Karpas-422 (cell line): ENCODE measurements at places on chromosomes 11 and 22.

- H3K36me3 ChIP-seq, result peaks cover 16% of the 10 kb centered on the region; the same call in 1 of the 2 replicates
- H3K27ac ChIP-seq, result no peak overlapping the region
- H3K4me3 ChIP-seq, result no peak overlapping the region
- H3K4me1 ChIP-seq, result peaks cover 12% of the 10 kb centered on the region
- no peaks in the 10 kb centered on the region for H3K27me3 ChIP-seq
- no peak for DNase-seq
Measured at GRCh38 chr22:31870890-31871289, 73.4 kb upstream of the YWHAH start.

- H3K4me1 ChIP-seq, result no peaks in the 10 kb centered on the region
- H3K27me3 ChIP-seq, result no peaks in the 10 kb centered on the region
Measured at GRCh38 chr11:27317751-27318150, 45.3 kb downstream of the CCDC34 start.

- no peak overlapping the region for H3K27ac ChIP-seq
- no peaks in the 10 kb centered on the region for H3K36me3 ChIP-seq
- no peaks in the 10 kb centered on the region for H3K4me1 ChIP-seq
- no peaks in the 10 kb centered on the region for H3K27me3 ChIP-seq
- H3K4me3 ChIP-seq, result no peak overlapping the region
- no peak for DNase-seq
Measured at GRCh38 chr11:30823119-30823518, 237.0 kb upstream of the MPPED2 start.

GRCh38 chr11:15871904-15872626 lies 484.3 kb downstream of the SOX6 start:
- no peaks in the 10 kb centered on the region for H3K27me3 ChIP-seq
- no peak overlapping the region for H3K4me3 ChIP-seq
- no peak for DNase-seq
- H3K4me1 ChIP-seq, result no peaks in the 10 kb centered on the region
- no peaks in the 10 kb centered on the region for H3K36me3 ChIP-seq

DNA sequence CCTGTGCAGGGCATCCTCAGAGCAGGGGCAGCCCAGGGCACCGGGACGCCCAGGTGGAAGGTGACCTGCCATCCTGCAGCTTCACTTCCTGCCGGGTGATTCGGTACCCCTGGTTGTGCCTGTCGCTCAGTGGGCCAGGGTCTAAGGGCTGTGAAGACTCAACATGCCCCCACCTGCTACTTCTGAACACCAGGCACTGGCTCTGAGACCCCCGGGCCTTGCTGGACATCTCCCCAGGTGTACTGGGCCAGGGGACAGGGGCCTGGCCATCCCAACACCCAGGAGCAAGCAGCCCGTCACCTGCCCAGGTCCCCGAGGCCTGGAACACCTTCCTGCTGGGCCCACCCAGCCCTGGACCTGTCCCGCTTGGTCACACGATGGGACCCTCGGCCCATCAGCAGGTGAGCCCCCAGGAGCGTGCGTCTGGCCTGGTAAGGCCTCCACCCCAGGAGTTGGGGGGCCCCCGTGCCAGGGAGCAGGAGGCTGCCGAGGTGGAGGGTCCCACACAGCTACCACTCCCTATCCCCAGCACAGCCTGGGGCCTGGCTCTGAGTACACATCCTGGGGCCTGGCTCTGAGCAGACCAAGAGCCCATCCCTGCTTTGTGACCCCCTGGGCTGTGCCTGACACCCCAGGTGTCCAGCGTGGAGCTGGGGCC lies 3.9 kb upstream of the MUC5B start:
- H3K4me3 ChIP-seq, result no peak overlapping the region
- no peaks in the 10 kb centered on the region for H3K4me1 ChIP-seq
- DNase-seq, result no peak
- no peaks in the 10 kb centered on the region for H3K27me3 ChIP-seq

GRCh38 chr11:65226103-65226442 lies 35.7 kb upstream of the POLA2 start:
- no peak for DNase-seq
- peak overlapping the region; percentile 19; the same call in 1 of the 2 replicates for H3K27ac ChIP-seq
- H3K4me3 ChIP-seq, result peak overlapping the region; percentile 60
- H3K27me3 ChIP-seq, result no peaks in the 10 kb centered on the region

DNA sequence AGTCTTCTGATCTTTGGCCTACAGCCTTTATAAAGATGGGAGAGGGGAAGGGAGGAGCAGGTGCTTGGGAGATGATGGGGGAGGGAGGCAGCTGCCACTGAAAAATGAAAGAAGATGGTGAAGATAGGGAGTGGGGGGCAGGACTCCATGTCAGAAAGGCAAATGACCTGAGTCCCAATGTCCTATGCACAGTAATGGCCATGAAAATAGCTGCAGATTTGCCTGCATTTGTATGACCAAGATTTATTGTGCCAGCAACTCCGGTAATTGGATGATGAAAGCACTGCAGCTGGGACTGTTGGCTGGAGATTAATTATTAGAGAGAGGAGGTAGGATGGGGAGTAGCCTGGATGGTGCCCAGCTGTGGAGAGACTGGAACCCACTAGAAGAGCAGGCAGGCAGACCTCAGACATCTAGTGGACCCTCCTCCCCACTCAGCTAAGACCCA lies 36.1 kb downstream of the NEU3 start:
- H3K4me1 ChIP-seq, result peaks cover 73% of the 10 kb centered on the region
- H3K4me3 ChIP-seq, result no peak overlapping the region
- DNase-seq, result peak; percentile 69
- H3K36me3 ChIP-seq, result 0 out of 2 replicates have a peak, but pooled peaks cover 3% of the 10 kb centered on the region
- H3K27ac ChIP-seq, result peak overlapping the region; percentile 80

DNA sequence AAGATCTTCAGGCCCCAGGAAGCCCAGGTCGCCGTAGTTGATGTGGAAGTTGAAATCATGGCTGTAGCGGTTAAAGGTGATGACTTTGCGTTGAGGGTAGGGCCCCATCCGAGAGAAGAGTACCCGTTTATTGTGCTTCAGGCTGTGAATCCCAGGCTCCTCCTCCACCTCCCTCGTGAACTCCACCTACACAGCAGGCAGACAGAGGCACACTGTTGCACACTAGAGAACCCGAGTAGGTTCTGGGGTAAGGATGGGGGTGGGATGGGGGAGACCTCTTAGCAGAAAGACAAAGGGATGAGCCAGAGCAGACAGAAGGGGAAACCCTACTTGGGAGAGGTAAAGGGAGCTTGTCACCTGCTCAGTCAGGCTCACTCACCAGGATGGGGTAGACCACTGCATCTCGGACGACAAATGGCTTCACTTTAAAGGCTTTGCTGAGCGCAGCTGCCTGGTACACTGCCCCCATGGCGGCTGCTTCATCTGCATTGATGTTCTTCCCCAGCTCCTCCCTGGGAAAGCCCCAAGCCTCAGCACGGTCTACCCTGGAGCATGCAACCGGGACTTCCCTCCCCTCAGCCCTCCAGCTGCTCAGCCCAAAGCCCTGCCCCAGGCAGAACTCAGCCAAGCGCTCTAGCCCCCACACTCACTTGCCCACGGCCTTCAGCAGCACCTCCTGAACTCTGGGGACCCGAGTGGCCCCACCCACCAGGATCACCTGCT lies 5.4 kb downstream of the HYOU1 start:
- no peaks in the 10 kb centered on the region for H3K36me3 ChIP-seq
- DNase-seq, result no peak
- no peaks in the 10 kb centered on the region for H3K27me3 ChIP-seq
- H3K27ac ChIP-seq, result no peak overlapping the region

DNA sequence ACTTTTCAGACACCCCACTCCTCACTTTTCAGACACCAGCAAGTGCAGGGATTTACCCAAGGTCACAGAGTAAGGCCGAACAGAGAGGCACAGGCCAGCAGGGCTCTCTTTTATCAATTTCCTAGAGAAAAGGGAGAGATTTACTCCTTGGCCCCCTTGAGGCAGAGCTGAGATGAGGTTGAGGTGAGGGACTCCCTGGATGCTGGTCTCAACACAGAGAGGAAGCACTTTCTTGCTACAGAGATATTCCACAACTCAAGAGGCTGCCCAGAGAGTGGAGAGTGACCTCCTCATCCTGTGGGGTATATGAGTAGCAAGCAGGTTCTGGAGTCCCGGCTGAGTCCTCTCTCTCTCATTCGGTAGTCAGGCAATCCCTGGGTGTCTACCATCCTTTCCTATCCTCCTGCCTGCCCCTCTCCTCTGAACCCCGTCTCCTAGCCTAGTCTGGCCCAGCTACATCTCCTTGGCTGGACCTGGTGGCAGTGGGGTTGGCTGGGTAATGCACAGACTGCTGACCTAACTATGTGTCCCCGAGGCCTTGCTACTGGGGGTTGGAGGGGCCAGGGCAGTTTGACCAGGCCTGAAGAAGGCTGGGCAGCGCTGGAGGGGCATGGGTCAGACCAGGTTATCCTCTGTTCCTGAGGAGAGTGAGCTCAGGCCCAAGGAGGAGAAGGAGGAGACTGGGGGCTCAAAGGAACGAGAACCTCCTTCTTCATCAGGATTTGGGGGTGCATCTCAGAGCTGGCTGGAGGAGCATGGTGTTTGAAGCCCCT lies 1.8 kb upstream of the ARHGEF17 start:
- peaks cover 14% of the 10 kb centered on the region for H3K4me1 ChIP-seq
- no peak for DNase-seq
- no peaks in the 10 kb centered on the region for H3K36me3 ChIP-seq
- no peak overlapping the region for H3K27ac ChIP-seq
- H3K27me3 ChIP-seq, result no peaks in the 10 kb centered on the region

DNA sequence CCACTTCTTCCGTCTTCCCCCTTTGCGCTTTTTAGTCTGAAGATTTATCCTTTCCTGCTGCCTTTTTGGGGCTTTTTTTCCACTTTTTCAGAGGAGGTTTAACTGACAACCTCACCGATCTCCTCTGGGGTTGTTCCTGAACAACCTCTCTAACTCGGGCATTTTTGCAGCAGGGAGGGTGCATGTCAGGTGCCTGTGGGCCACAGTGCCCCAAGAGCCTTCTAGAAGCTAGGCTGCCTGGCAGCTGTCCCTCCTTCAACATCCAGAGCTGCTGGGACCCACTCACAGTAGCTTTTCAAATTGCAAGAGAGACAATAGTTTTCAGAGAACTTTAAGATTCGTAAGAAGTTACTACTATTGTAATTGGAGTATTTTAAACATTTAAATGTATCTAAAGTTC lies 1112.4 kb upstream of the CNTN5 start:
- no peaks in the 10 kb centered on the region for H3K36me3 ChIP-seq
- no peaks in the 10 kb centered on the region for H3K27me3 ChIP-seq
- DNase-seq, result no peak
- no peaks in the 10 kb centered on the region for H3K4me1 ChIP-seq
- no peak overlapping the region for H3K4me3 ChIP-seq

GRCh38 chr22:19932367-19933206 lies 9.0 kb upstream of the COMT start:
- no peaks in the 10 kb centered on the region for H3K27me3 ChIP-seq
- H3K4me3 ChIP-seq, result no peak overlapping the region
- H3K27ac ChIP-seq, result no peak overlapping the region
- no peaks in the 10 kb centered on the region for H3K4me1 ChIP-seq
- DNase-seq, result no peak

DNA sequence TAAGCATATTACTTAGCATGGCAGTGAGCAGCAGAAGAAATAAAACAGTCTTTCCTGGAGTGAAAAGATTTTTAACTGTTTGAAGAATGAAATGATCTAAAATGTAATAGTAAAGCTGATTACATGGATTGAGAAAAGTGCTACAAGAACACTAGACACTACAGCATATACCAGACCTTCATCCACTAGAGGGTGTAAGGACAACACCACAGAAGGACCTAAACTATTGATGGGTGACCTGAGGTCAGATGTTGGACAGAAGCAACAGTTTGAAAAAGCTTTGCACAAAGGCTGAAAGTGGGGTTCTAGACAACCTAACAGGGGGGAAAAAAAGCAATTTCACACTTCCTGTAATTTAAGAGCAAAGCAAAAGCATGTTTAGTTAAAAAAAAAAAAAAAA lies 97.7 kb downstream of the RBFOX2 start:
- no peaks in the 10 kb centered on the region for H3K27me3 ChIP-seq
- no peaks in the 10 kb centered on the region for H3K36me3 ChIP-seq
- H3K4me1 ChIP-seq, result peaks cover 9% of the 10 kb centered on the region
- no peak overlapping the region for H3K27ac ChIP-seq
- no peak overlapping the region for H3K4me3 ChIP-seq

- H3K27me3 ChIP-seq, result no peaks in the 10 kb centered on the region
- no peak overlapping the region for H3K27ac ChIP-seq
- H3K4me3 ChIP-seq, result no peak overlapping the region
- no peaks in the 10 kb centered on the region for H3K36me3 ChIP-seq
- no peak for DNase-seq
- H3K4me1 ChIP-seq, result no peaks in the 10 kb centered on the region
Measured at GRCh38 chr11:40236526-40236925, 1222.9 kb downstream of the LRRC4C start.

DNA sequence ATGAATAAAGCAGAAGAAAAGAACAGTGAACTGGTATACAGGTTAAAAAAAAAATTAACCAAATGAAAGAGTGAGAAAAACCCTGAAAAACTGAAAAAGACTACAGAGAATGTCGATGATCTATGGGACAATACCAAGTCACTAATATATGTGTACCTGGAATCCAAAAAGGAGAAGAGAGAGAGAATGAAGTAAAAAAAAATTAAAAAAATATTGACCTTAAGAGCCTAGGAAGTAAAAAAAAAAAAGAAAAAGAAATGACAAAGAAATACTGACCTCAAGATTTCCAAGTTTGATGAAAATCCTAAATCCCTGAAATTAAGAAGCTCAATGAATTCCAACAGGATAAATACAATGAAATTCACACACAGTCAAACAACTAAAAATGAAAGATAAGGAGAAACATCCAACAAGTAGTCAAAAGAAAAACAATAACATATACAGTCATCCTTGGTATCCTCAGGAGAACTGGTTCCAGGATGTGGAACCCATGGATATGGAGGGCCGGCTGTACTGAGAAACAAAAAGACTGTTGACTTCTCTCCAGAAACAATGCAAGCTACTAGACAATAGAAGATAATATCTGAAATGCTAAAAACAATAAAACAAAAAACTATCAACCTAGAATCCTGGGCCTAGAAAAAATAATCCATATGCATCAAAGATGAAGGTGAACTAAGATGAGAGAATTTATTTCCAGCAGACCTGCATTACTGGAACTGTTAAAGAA lies 33.5 kb upstream of the SERPIND1 start:
- DNase-seq, result no peak
- no peak overlapping the region for H3K27ac ChIP-seq

GRCh38 chr11:17328871-17329494 lies 22.6 kb upstream of the NCR3LG1 start:
- no peak overlapping the region for H3K27ac ChIP-seq
- peaks cover 17% of the 10 kb centered on the region for H3K4me1 ChIP-seq
- peak; percentile 47 for DNase-seq
- H3K36me3 ChIP-seq, result peaks cover 4% of the 10 kb centered on the region; the same call in 1 of the 2 replicates
- no peak overlapping the region for H3K4me3 ChIP-seq

DNA sequence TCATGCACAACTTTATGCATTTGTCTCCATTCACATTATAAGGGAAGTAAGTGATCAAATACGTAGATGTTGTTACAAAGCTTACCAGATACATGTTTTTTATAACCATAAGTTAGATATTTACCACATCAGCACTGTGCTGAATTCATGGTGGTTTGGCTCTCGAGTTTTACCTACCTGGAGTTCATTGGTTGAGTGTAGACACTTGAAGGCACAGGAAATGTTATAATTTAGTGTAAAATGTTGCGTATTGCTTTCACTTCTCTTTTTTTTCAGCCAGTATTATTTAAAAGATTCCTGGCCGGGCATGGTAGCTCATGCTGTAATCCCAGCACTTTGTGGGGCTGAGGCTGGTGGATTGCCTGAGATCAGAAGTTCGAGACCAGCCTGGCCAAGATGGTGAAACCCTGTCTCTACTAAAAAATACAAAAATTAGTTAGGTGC lies 53.1 kb upstream of the GRK2 start:
- H3K27me3 ChIP-seq, result no peaks in the 10 kb centered on the region
- peaks cover 34% of the 10 kb centered on the region for H3K36me3 ChIP-seq
- H3K27ac ChIP-seq, result peak overlapping the region; percentile 58
- peaks cover 22% of the 10 kb centered on the region for H3K4me1 ChIP-seq
- peak; percentile 79 for DNase-seq
- H3K4me3 ChIP-seq, result no peak overlapping the region

- no peak overlapping the region for H3K27ac ChIP-seq
- H3K27me3 ChIP-seq, result no peaks in the 10 kb centered on the region
- H3K36me3 ChIP-seq, result no peaks in the 10 kb centered on the region
- H3K4me1 ChIP-seq, result no peaks in the 10 kb centered on the region
Measured at GRCh38 chr22:32803738-32804435, 2.4 kb downstream of the TIMP3 start.
